Karpas-422 (cell line): ENCODE measurements at places on chromosomes 6 and 20.

DNA sequence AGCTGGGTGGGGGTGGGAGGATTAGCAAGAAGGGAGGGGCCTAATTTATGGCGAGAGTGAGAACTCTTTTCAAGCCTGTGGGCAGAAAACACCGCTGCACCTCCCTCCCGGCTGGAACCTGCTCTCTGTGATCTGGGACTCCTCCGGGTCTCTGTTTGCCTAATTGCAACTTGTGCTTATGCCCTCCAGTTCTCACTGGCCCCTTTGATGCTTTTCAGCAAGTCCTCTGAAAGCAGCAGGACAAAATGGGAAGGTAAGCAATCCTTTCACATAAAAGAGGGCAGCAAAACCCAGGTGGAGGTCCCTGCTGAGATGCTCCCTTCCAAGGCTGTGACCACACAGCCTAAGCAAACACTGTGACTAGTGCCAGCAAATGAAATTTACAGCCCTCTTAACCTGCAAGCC lies 523.0 kb upstream of the FLRT3 start:
- DNase-seq, result no peak

DNA sequence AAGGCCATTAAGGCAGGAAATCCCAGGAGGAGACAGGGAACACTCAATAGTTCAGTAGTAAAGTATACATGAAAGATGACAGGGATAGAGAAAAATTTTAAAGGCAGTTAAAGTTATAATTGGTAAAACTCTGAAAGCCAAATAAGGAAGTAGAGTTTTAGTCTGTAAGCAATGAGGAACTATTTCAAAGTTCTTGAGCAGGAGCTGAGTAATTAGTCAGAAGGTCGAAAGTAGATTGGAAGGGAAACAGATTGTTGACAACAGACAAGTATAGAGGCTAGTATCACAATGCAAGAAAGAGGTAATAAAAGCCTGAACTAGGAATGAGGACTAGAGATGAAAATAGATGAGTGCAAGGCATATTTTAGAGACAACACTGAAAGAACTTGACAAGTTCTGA lies 150.3 kb downstream of the CDK19 start:
- no peak for DNase-seq

- DNase-seq, result peak; percentile 88
These were observed 9.3 kb downstream of the TRAPPC3L start for GRCh38 chr6:116536216-116536621.

- DNase-seq, result peak; percentile 87
These were observed 44.8 kb upstream of the SLC2A12 start for GRCh38 chr6:134097114-134097707.

DNA sequence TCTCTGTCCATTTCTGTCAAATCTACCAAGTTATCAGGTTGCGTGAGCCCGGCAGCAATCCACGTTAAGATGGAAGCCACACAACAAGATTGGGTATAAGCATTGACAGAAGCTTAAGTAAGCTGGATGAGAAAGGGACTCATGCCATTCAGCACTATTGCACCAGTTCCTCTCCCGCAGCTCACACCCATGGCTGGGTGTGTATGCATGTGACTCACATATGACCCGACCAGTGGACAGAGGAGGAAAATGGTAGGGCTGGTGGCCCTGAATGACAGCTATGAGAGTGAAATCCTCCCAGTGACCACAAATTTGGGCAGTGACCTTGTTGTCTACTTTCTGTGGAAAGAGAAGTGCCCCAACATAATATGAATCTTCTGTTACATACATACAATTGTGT lies 113.5 kb downstream of the OTOR start:
- DNase-seq, result no peak
